Fibroblast of the conjunctiva (primary cell): ENCODE measurements at places on chromosomes 3 and 15.
A peak's percentile ranks its signal among the peaks of the same experiment; 100 is the strongest.

DNA sequence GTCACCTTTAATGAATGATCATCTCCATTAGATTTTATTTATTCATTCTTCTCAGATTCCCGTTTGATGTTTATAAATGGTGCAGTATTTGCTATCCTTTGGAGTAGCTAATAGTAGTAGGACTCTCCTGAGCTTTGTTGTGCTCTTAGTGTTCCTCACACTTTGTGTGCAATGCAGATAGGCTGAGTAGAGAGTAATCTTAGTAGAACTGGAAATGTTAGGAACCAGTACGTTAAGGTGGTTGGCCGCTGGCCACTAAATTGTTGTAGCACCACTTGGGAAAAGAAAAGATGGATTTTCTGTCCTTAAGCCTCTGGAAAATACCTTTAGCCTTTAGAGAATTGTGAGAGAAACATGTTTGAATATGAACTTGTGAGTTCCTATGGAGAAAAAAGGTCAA lies 19.9 kb upstream of the EBLN2 start:
- no peak for DNase-seq

DNA sequence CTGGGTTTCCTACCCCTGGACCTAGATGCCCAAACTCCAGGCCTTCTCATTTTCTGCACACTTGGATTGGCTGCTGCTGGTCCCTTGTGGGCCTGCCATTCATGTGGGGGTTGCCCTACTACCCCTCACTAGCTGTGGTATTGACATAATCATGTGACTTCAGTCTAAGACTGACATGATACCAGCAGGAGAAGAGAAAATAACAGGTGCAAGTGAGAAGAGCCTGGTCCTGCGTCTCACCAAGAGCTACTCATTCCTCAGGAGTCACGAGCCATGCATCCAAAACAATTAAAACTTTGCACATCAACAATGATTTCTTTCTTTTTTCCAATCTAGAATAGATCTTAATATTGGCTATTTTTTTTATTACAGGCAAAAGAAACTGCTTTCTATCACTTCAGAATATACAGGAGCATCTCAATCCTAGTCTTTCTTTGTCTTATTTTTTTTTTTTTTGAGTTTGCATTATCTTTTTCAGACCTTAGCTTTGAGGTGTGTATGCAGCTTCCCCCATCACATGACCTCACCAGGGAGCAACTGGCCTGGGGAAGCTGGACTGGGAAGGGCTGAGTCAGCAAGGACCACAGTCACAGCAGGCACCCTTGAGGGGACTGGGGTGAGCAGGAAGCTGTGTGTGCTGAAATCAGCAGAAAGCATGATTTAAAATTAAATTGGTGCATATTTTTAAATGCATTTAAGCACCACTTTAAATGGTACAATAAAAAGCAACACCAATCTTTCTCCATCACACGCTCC lies 27.6 kb downstream of the SLC9A9 start:
- no peak for DNase-seq

GRCh38 chr15:65529762-65530317 lies 423 bp upstream of the HACD3 start:
- no peak for DNase-seq

- DNase-seq = no peak
Observed at GRCh38 chr3:120129051-120129450, 34.8 kb upstream of the GSK3B start.

- no peak for DNase-seq
Observed at GRCh38 chr3:102144063-102144462, 290.8 kb upstream of the ZPLD1 start.

- no peak for DNase-seq
Observed at GRCh38 chr3:3110749-3111361, 681 bp upstream of the IL5RA start.

DNA sequence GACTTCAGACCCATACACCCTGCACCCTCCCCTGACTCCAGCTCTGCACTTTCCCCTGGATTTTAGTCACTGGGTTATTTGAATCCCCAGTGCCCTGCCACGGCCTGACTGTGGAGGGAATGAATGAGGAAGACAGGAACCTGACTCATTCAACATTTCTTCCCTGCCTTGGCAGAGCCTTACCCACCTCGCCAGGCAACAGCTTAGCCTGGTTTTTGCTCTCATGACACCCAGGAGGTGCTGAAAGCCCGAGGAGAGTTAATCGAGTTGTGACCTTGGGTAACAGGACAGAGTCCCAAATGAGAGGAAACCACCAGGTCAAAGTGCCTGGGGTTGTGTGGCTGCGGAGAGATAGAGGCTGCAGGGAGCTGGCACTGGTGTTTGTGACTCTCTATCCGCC lies 128.3 kb downstream of the SMAD6 start:
- peak; percentile 46 for DNase-seq

DNA sequence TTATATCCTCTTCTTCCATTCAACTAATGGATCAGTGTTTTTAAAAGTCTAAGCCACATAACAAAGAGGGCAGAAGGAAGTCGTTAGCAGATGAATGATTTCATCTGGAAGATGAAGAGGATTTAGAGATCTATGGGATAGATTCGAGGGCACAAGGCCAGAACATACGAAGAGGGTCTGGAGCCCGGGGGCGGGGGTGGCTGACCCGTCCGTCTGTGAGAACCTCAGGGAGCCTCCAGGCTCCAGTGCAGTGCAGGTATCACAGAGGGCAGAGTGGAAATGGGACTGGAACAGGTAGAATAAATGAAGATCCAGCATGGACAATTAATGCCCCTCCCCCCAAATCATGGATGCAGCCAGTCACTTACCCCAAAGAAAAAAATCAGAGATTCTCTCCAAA lies 1.5 kb upstream of the GOLGA8B start:
- DNase-seq = no peak

- no peak for DNase-seq
Observed at GRCh38 chr3:36763850-36764703, at the start of gene DCLK3. Gene DCLK3, minus strand, starts transcription at chr3:36764553. Its CDS starts 290 bp downstream, at chr3:36764263.

- peak; percentile 61 for DNase-seq
Observed at GRCh38 chr3:158659454-158660237, 12.8 kb downstream of the LXN start.

DNA sequence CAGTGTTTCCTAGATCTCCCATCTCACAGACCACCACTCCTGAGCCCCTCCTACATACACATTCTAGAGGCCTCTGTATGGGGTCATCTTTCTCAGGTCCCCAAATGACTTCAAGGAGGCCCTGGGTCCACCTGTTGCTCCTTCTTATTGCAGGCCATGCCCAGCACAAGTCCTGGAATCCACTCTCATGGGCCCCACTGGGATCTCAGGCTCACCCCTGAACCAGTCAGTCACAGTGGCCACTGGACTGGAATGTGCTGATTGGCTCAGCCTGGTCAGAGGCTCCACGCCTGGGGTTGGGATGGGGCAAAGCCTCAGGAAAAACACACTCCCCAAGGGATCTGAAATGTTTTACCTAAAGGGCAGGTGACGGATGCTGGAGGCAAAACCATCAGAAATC lies 55.7 kb downstream of the SPSB4 start:
- DNase-seq = no peak

- DNase-seq = no peak
Observed at GRCh38 chr15:39792844-39793335, 10.2 kb upstream of the FSIP1 start.

DNA sequence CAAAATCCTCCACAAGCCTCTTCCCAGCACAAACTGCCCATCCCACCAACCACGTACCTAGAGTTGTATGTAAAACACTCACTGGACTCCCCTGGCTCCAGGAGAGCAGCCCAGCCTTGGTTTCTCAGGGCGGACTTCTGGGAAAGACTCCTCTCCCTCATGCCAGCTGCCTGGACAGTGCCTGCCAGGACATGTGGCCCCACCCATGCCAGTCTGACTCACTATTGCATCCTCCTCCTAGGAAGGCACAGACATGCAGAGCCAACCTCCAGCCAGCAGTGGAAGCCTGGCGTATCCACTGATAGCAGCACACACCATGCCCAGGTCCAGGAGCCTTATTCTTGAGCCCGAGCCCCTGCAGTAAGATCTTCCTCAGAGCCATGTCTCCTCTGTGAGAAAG lies 8.6 kb downstream of the PKM start:
- peak; percentile 43 for DNase-seq

- no peak for DNase-seq
Observed at GRCh38 chr3:154510780-154511179, 80.8 kb upstream of the GPR149 start.

GRCh38 chr3:137325934-137326333 lies 368.2 kb downstream of the IL20RB start:
- DNase-seq = no peak

DNA sequence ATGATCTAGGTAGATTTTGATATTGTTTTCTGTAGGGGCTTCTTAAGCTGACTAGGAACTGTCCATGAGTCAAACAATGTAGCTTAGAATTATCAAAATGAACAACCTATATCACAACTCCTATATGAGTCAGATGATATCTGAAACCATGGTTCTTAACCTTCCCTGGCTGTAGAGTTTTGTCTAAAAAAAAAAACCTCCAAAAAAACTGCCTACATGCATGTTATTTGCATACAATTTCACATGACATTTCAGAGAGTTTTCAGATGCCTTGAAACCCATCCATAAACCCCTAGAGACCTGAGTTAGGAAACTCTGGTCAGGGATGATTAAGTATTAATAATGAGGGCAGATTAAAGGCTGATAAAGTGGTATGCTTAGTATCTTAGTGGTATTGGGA lies 157.0 kb downstream of the CHST2 start:
- DNase-seq = no peak

DNA sequence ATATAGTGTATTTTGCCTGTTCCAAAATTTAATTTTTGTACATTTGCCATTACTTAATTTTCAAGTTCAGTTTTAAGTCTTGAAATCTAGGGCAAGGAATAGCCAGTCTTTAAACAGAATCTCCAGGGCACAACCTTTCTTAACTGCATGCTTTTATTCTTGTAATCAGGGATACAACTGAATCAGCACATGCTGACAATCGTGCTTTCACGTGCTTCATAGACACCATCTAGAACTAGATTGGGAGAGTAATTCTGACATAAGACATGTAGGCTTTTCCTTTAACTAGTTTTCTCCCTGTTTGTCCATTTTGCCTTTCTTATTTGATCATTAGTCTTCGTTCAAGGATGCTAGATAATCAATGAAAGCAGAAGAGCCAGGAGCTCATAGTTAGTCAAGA lies 650.4 kb upstream of the CADM2 start:
- DNase-seq = no peak

GRCh38 chr15:92143765-92144164 lies 249.9 kb upstream of the ST8SIA2 start:
- no peak for DNase-seq

DNA sequence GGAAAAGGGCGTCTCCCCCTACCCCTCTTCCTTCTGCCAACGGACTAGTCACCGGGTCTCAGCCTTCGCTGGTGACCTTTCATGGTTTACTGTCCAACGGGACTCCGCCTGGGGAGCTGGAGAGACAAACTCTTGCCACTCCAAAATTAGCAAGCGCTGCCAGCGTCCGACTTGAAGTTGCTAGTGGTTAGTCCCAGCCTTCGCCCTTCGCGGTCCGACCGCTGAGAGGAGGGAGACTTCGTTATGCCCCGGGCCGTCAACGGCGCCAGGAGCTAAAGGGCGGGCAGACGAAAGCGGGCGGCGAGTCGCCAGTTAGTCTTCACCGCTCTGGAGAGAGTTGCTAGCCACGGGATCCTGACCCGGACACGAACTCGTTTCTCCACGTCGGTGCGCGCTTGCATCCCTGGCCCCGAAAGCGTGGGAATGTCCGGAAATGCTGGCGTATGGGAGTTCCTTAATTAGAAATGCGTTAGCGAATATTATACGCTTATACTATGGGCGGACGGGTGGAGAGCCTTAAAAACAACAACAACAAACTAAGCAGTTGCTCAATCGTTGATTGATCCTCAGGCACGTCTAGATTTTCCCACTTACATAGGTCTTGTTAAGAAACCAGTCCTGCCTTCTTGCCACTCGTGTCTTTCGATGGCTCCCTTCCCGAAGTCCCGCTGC lies 716 bp downstream of the SMC4 start:
- DNase-seq = no peak

- DNase-seq = no peak
Observed at GRCh38 chr3:195149292-195150030, 121.5 kb downstream of the XXYLT1 start.

DNA sequence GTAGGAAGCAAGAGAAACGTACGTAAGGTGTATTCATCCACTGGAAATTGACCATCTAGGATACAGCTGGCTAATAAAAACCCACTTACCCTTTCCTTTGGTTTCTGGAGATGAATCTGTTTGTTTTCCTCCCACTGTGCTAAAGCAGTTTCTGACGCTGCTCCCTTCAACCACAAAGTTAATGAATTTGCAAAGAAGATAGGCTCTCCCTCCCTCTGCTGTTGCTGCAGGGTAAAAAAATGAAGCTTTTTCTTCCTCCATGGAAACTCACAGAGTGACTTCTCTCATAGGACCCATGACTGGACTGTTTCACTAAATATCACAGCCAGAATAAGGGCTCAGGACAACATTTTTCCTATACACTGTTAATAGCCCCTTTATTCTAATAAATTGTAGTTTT lies 172.1 kb upstream of the LRRN1 start:
- DNase-seq = no peak

- no peak for DNase-seq
Observed at GRCh38 chr3:42491881-42492507, 10.4 kb upstream of the VIPR1 start.

- no peak for DNase-seq
Observed at GRCh38 chr15:68507447-68507846, 71.3 kb upstream of the CORO2B start.

- DNase-seq = no peak
Observed at GRCh38 chr3:120909602-120909878, 1.5 kb downstream of the STXBP5L start.

DNA sequence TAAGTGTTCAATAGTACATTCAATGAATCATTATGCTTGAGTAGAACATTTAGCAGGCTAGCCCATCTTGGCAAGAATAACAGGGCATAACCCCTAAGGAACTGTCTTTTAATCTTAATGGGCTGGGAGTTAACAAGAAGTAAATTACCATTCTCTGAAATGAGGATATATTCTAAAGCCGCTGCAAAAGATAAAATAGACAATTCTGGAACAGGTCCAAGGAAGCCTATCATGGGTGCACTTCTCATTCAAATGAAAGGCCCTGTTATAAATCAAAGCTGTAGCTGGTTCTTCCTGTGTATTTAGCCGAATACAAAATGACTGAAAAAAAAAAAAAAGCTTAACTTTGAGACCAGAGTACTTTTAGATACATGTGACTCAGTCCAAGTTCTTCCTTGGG lies 15.6 kb downstream of the MTHFS start:
- no peak for DNase-seq

GRCh38 chr3:119778811-119779210 lies 3.1 kb upstream of the NR1I2 start:
- no peak for DNase-seq

GRCh38 chr3:15722877-15723623 lies 74.7 kb downstream of the ANKRD28 start:
- no peak for DNase-seq

DNA sequence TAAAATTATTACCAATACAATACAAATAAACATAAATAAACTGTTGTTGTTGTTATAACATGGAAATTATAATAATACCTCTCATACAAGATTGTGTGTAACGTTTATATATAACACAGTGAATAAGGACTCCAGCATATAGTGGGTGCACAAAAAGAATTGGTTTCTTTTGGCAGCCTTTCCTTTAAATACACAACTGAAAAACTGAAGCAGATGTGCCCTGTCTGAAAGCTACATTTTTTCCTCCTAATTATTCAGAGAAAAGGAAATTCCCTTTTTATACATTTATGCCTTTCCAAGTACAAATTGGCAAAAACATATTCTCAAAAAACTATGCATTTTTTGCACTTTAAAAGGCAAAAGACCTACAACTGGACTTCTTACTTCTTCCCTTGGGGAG lies 928.9 kb upstream of the NR2F2 start:
- peak; percentile 24 for DNase-seq
